Activated CD4-positive, alpha-beta memory T cell treated with anti-CD3 and anti-CD28 coated beads for 36 hours (primary cell): ENCODE measurements at places on chromosomes 4 and X. TPM values are rescaled to one million over a fixed set of nuclear protein-coding genes. Genes with fewer than 3 reads are reported as not detected.

- no peak for DNase-seq
Measured at GRCh38 chr4:95963456-95963855, 123.6 kb downstream of the PDHA2 start.

The EFHC2 gene
- total RNA-seq: 0.58 TPM

DNA sequence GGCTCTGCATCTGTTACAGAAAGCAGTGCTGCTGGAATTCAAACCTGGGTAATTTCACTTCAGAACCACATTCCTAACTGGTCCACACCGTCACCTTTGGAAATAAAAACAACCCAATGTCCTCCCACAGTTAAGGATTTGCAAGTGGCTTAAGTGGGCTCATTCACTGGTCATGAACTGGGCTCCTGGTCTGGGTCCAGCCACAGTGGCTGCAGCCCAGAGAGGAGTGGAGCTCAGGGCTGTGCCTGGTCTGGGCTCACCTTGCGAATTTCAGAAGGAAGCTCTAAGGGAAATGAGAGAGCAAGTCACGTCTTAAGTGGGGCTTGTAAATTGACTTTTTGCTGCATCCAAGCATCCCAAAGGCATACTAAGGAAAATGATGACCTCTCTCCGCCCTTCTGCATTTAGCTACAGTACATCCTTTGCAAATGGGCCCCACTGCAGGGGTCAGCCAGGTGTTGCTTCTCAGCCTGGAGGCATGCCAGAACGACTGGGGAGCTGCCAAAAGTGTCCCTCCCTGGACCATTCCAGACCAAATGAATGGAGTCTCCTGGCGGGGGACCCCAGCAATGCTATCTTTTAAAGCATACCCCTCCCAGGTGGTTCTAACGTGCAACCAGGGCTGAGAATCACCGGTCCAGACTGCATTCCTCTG lies 25.6 kb upstream of the CRMP1 start:
- DNase-seq: no peak

- DNase-seq: no peak
Measured at GRCh38 chr4:109728385-109728784, 1.5 kb downstream of the PLA2G12A start.

- DNase-seq: no peak
Measured at GRCh38 chr4:185272245-185272644, 62.8 kb downstream of the SNX25 start.

DNA sequence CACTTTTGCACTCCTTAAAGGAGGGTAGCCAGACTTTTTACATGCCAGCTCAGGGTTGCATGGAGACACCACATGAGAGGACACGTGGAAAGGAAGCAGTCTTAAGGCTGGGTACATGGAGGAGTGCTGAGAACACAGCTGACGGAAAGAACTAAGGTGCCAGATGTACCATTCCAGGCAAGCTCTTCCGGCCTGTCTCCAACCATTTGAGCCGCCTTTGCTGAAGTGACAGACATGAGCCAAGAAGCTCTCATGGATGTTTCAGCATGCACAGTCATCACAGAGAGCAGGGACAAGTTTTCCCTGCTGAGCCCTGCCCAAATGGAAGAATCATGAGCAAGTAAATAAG lies 83.4 kb upstream of the BMP2K start:
- no peak for DNase-seq

GRCh38 chr4:149145803-149146202 lies 669.8 kb downstream of the IQCM start:
- DNase-seq: no peak

DNA sequence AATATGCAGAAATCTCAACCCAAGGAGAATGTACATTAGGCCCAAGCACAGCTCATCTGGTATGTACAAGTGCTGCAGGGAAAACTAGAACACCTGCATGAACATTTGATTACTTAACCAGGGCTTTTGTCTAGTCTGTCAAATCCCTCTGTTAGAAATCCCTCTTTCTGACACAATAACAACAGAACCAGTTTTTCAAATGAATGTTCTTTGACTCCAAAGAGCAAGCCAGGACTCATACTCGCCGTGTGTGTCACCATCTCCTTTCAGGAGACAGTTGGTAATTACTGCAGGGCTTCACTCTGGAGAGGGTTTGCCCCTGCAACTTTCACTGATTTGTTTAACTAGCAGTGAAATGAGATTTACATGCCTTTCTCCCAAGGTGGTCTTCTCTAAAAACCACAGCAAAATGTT lies 143.0 kb upstream of the FAM241A start:
- no peak for DNase-seq

The MAPK10 gene
- total RNA-seq: not detected

DNA sequence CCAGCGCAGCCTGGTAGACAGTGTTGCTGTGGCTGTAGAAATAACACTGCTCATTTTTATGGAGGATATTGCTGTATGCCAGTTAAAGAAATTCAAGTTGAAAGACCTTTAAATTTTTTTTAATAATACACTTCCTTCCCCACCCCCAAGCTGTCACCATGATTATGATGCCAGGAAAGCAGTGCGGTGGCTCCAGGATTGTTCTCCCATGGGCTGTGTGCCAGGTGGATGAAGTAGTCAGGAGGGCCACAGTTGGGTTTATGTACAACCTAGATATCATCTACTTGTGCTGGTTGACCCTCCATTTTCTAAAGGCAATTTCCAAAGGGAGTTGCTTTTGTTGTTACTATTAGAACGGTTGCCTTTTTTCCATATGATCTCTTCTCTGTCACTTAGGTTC lies 136.6 kb downstream of the AFF1 start:
- DNase-seq: no peak
